ENCODE measurements at places on chromosomes 3 and 15.

GRCh38 chr3:129855170-129855831 is 38.2 kb downstream of the TMCC1 start:
- no peak for DNase-seq

- no peak for DNase-seq
Observed at GRCh38 chr3:72214066-72214951, 429.4 kb upstream of the PROK2 start.

GRCh38 chr3:12961007-12961696 is 112.1 kb downstream of the IQSEC1 start:
- DNase-seq, result no peak

DNA sequence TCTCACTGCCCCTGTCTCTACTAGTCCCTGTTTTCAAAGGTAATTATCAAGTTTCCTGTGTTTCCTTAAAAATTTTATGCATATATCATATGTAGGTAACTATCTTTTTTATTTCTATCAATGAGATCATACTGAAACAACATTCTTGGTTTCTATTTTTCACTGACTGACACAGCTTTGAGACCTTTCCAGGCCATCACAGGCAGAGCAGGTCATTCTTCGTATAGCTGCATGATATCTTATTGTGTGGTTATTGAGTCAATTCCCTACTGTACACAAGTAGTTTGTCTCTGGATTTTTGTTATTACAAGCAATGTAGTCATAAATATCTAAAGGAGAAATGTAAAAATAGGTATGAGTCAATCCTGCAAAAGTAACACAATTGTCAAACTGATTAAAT is 169.6 kb downstream of the CFAP20DC start:
- no peak for DNase-seq

DNA sequence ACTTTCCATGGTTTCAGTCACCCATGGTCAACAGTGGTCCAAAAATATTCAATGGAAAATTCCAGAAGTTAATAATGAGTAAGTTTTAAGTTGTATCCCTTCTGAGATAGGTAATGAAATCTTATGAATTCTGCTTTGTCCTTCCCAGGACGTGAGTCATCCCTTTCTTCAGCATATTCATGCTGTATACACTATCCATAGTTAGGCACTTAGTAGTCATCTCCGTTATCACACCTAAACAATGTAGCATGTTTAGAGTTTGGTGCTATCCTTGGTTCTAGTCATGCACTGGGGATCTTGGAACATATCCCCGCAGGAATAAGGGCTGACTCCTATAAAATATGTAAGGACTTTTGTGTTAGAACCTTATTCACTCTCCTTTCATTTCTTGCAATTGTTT is 153.2 kb downstream of the UNC13C start:
- DNase-seq, result no peak

DNA sequence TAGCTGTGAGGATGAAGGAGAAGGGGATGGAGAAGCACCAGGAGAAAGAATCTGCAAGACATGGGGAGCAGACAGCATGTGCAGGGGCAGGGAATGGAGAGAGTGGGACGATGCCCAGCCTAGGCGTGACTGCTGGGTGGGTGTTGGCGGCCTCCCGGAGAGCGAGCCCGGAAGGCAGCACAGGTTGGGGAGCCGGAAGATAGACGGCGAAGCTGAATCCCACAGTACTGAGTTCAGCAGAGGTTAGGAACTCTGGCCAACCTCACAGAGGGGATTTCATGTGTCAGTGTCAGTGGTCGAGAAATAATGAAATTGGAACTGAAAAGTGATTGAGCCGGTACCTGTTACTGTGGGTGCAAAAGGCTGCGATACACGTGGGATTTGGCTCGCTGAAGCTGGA is 55.2 kb downstream of the PXYLP1 start:
- DNase-seq, result no peak

- no peak for DNase-seq
Observed at GRCh38 chr3:119538772-119539171, 20.6 kb downstream of the CD80 start.

- no peak for DNase-seq
Observed at GRCh38 chr3:18546632-18547031, 121.5 kb upstream of the SATB1 start.

DNA sequence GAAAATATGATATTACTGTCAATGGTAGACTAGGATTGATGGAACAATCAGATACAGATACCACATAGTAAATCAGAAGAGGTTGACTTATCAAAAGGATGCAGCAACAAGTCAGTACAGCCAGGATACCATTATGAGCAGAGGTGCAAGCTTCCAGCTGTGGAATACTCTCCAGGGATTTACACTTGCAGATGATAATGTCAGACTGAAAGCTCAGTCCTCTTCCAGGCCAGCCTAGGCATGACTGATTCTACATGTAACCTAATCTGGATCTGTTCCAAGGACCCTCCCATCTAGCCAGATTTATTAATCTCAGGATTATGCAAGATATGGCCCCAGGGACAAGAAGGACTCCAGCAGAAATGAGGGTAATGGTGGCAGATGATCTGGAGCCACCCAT is 8.2 kb downstream of the FILIP1L start:
- no peak for DNase-seq

GRCh38 chr3:32414522-32415202 is 23.0 kb downstream of the CMTM7 start:
- DNase-seq, result no peak

DNA sequence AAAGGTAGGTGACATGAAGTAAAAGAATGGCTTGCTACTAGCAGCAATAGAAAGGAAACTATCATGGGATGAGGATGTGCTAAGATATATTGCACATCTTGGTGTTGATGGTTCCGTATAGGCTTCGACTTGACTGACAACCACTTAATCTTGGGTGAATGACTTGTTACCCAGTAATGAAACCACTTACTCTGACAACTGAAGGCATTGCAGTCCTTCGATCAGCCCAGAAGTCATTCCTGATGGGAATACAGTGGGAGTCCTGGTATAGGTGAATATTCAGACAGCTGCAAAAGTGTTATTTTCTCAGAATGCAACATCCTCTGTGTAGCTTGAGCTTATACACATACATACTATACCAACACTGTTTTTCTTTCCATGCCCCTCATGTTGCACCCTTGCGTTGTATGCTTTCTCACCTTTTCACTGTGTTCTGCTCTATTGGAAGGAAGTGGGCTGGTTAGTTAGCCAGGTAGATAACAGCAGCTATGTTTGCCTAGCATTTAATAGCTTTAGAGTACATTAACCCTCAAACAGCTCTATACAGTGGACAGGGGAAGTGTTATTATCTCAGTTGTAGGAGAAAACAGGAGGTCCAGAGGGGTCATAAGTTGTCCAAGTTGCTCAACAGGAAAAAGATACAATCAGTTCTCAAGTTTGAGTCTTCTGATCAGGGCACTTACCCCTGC is 376.5 kb downstream of the MFSD1 start:
- DNase-seq, result no peak

GRCh38 chr3:44996556-44996969 is 20.5 kb downstream of the EXOSC7 start:
- no peak for DNase-seq

DNA sequence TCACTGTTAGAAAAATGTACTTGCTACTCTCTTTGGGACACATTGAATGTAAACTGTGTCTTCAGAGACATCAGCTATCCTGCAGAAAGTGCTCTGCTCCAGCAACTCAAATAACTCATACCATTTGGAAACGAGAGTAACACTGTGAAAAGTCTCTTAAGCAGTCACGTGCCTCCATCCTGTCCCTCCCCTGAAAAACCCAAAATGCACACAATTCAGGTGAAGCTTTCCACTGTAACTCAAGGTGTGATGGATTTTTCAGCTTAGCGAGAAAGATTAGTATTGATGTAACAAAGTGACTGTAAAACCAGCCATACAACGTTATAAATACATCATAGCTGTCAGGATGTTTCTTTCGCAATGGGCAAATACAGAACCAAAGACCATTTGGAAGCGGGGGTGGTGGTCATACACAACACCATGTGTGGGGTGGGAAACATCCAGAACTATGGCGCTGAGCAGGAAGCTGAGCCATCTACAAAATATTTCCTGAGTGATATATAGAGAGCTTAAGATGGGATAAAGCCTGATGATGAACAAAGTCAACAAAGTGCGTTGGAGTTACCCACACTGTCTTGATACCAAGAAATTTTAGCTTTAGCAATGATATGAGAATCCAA is 332.3 kb downstream of the FOXP1 start:
- no peak for DNase-seq

DNA sequence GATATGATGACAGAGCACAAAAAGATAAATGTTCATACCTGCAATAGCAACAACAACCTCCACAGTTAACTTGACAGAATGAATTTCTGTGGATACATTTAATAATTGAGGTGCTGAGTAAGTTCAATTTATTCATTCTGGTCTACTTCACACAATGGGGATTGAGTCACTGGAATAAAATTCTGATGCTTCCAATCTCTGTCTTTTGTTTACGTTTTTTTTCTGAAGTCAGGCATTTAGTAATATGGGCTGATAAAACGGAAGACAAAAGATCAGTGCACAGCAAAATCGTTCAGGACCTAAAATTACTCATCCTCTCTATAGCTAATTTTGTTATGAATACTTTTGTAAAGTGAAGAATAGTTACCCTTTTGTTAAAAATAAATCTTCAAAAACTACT is 565.9 kb upstream of the CCDC54 start:
- no peak for DNase-seq

- no peak for DNase-seq
Observed at GRCh38 chr3:8651418-8652323, 7.1 kb upstream of the SSUH2 start.

DNA sequence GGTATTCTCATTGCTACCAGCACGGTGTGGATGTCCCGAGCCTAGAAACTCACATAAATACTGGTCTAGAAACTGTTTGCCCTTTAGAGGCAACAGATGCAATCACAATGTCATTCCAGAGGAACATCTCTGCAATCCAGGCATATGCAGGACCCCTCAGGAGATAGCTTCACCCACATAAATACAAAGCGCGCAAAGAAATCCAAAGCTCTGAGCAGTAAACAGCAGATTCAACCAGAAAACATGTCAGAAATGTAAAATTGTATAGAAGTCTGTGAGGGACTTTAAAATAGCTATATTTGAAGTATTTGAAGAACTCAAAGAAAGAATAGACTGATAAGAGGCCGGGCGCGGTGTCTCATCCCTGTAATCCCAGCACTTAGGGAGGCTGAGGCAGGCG is 291.7 kb downstream of the FAM43A start:
- no peak for DNase-seq

GRCh38 chr3:188488801-188489200 is 334.8 kb downstream of the LPP start:
- no peak for DNase-seq

DNA sequence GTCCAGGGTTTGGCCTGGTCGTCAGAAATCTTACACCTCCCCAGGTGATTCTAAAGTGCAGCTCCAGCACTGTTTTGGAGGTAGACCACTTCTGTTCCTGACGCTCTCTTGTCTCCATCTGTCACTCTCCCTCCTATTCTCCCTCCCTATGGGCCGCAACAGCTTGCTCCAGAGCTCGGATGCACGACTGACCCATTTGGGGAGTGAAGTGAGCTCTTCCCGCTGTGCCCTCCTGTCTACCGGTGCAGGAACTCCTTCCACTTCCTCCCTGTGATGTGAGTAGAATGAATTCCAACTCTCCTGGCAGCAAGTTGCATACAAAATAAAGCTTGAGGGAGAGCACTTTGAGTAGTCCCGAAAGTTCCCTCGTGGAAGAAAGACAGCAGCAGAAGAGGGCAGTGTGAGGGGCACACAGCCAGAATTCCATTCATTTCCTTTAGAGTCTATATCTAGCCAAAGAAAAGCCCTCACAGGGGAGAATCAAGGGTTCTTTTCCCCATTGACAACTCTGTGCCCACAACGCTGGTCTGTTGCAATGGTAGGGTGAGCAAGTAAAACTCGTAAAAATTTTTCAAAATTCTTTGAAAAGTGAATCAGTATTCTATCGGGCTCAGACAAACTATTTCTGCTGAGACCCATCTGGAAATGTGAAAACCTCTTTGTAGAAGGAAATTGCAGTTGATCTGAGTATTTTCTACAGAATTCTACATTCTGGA is 39.9 kb upstream of the BDH1 start:
- no peak for DNase-seq

DNA sequence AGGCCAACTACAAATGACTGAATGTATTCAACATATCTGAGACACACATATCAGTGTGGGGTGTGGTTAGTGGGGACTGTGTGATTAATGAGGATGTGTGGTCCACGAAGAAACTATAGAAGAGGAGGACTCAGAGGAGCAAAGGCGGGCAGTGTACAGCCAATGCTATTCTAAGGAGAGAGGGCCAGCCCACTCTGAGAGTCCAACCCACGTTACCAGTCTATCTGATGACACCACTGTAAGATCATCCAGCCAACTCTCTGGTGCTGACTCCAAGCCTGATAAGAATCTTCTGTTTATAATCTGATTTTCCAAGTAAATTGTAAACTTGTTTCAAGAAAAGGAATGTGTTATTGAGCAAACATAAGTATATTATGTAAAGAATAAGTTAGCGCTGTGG is 47.2 kb downstream of the MCF2L2 start:
- DNase-seq, result no peak

GRCh38 chr15:60853109-60853508 is 374.2 kb upstream of the ICE2 start:
- DNase-seq, result no peak

DNA sequence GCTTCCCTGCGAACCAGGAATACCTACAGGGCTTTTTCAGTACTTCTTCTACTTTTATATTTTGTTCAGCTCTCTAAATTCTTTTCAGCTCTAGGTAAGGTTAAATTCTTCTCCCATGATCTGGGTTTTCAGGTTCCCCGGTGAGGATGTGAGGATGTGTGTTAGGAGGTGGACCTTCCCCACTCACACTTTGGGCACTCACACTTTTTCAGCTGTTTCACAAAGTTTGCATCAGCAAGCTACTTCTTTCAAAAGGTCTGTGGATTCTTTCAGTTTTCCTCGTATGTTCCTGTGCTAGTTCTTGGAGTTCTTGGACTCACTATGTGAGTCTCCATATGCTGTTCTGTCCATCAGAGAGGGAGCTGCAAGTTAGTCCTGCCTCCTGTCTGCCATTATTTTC is 13.9 kb upstream of the OR5K2 start:
- DNase-seq, result no peak

DNA sequence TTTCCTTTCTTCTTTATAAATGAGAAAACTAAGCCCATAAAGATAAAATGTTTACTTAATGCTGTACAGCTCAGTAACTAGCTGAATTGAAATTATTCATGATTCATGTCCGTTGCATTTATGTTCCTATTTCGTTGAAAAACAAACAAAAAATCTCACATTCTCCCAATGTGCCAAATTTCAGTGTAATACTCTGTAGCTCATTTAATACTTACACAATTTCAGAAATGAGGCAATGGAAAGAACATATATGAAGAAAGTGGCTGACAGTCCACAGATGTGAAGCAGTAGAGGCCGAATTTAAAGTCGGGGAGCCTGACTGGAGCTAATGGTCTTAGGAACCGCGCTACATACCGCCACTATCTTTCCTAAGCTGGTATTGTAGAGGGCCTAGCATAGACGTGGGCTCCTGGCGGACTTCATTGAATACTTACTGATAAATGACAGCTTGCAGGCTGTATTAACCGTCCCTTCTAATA is 651 bp downstream of the PLSCR2 start:
- no peak for DNase-seq

DNA sequence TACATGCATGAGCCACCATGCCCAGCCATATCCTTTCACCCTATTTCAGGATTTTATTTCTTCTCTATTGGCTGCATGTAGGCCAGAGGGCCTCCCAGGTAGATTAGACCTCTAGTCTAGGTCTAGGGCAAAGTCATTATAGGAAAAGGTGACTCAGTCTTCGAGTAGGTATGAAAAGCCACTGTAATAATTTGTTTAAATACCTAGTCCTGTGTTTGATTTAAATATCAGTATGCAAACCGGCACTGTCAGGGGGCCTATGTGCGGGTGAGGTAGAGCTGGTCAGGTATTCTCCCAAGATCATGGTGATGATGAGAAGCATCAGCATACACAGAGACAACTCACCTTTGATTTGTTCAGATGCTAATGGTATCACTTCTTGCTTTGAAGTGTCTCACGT is 101.4 kb upstream of the UMPS start:
- DNase-seq, result no peak

All from stimulated activated CD8-positive, alpha-beta memory T cell treated with anti-CD3 and anti-CD28 coated beads, Interleukin-7, amount 100 ng/mL, for 4 hours (primary cell).